ENCODE measurements at places on chromosomes 6 and 20. TPM values are rescaled to one million over a fixed set of nuclear protein-coding genes. Genes with fewer than 3 reads are reported as not detected.
A peak's percentile ranks its signal among the peaks of the same experiment; 100 is the strongest.

DNA sequence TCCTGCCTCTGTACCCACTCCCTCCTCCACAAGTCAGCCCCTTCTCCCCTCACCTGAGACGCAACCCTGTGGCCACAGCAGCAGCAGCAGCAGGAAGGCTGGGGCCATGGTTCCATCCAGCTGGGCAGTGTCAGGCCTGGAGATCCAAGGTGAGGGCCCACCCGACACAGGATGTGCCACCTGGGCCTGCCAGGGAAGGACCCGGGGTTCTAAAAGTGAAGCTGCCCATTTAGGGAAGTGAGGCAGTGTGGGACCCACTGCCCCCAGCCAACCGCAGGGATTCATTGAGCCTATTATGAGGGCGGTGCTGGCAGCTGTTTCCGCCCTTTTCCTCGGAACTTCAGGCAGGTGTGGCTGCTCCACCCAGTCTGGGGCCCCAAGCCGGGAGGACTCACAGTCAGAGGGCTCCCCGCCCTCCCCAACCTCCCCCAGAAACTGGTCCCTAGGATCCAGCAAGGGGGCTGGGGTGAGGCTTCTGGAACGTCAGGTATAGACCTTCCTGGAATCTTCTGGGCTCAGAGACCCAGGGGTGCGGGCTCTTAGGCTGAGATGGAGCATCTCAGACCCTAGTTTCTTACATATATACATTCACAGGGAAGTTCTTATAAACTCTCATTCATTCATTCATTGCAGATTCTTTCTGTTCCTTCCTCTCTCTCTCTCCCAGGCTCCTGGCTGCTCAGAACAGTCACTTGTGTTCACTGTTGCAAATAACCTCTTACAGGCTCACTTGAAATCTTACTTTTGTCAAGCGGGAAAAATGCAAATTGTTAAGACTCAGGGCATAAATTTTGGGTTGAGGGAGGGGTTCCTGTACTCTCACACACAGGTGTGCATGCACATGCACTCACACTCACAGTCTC lies at the start of gene TREML2:
Gene TREML2 (minus strand): TSS at position 249 of the 863 bp plus-strand sequence. CDS start 141 bp downstream, at position 108.
- peak; percentile 19 for DNase-seq

- DNase-seq = no peak
Measured at GRCh38 chr6:31663961-31664789, 622 bp downstream of the GPANK1 start.

PDE7B gene
- 3.1 TPM for total RNA-seq

DNA sequence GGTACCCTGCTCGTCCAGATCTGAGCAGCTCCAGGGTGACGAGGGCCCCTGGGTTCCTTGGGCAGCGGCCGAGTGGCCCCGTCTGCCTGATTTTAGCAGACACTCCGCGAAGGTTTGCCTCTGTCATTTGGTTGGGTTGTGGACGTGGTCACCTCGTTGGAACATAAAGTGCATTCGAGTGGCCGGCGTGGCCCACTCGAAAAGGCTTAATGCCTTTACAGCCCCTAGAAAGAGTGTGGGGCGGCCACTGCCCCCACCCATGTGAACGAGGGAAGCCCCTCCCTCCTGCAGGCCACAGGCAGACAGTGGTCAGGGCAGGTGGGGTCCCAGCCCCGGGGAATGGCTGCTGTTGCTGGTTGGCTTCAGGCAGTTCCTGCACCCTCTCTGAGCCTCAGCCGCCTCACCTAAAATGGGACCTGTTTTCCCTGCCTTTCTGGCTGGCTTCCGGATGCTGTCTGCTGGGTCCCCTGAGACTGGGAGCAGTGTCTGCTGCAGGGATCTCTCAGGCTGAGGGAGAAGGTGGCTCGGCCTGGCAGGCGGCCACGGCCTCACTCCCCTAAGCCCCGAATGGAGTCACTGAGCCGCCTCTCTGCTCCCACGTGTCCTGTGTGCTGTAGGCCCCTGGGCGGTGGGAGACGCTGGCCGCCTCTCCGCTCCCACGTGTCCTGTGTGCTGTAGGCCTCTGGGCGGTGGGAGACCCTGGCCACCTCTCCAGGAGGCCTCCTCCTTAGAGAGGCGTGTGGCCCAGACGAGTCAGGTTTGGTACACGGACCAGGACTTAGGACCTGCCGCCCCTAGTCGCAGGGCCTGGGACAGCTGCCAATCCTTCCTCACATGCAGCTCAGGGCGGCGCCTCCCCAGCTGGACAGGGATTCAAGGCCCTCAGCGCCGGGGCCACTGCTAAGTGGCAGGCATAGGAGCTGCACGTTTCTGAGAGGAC lies 233.0 kb downstream of the ERMARD start:
- no peak for DNase-seq

DDX43 gene
- not detected for total RNA-seq

- DNase-seq = no peak
Measured at GRCh38 chr6:123105561-123105960, 109.5 kb downstream of the CLVS2 start.

- no peak for DNase-seq
Measured at GRCh38 chr6:16338577-16339264, 100.3 kb downstream of the GMPR start.

GRCh38 chr6:166714581-166714980 lies 87.5 kb upstream of the RPS6KA2 start:
- DNase-seq = no peak

DNA sequence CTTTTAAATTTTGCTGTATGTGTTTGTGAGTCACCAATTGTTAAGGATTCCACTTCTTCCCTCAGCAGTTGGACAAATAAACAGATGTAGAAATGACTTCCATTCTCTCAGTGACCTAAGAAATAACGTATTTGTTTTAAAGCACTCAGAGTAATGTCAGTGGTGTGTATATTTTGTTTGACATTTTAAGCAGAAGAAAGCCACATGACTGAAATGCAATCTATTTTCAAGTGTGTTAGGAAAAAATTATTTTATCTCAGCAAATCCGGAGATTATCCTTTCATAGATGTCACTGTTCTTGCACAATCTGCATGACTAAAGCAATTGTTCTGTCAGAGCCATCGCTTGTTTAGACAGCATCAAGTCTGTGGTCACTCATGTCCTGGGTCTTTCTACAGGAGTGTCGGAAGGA lies 77.1 kb downstream of the JAG1 start:
- no peak for DNase-seq

WFDC10B gene
- not detected for total RNA-seq

- no peak for DNase-seq
Measured at GRCh38 chr6:3618642-3619041, 132.9 kb downstream of the PXDC1 start.

CCN6 gene
- not detected for total RNA-seq

- no peak for DNase-seq
Measured at GRCh38 chr20:47654370-47654769, 130.9 kb downstream of the SULF2 start.

DNA sequence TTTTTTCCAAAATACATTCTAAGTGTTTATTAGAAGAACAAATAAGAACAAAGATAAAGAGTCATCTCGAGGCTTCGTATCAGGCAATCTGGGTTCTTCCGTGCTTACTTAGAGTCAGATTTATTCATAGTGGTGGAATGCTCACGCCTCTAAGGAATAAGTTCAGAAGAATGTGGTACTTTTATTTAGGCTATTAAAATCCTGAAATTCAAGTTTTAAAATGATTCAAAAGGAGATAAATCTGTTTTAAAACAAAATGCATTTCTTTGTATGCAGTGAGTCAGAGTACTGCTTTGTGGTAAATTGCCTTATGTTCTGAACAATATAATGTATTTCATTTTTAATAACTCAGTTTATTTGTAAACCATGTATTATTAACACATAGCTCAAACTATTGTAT lies 89.1 kb downstream of the FUT9 start:
- no peak for DNase-seq

EBF4 gene
- total RNA-seq = 7.7 TPM

DNA sequence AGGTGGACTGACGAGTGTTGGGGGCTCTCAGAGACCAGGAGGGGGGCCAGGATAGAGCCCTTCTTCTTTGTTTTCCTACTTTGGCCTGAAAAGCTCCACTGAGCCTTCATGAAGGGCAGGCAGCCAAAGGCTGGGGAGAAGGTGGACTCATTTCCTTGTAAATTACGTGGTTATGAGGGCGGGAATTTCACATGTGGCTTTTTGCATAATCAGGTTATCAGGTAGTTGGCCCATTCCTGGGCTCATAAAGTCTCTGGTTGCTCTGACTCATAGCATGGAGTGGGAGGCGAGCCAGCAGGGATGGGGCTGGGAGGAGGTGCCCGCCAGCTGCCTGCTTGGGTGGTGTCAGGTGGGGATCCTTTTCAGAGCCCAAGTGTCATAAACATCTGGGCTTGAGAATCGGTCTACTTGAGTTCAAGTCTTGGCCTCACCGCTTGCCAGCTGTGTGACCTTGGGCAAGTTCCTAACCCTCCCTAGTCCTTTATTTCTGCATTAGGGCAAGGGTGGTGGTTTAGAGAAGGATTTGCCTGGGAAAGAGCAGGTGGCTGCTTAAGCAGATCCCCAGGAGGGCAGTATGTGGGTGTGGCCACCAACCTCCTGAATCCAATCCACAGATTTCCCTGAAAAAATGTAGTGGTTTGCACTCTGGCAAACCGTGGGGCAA lies 26.5 kb upstream of the RNF24 start:
- no peak for DNase-seq

SCRT2 gene
- not detected for total RNA-seq

GRCh38 chr6:56814308-56814707 lies 140.6 kb upstream of the BEND6 start:
- DNase-seq = no peak

DNA sequence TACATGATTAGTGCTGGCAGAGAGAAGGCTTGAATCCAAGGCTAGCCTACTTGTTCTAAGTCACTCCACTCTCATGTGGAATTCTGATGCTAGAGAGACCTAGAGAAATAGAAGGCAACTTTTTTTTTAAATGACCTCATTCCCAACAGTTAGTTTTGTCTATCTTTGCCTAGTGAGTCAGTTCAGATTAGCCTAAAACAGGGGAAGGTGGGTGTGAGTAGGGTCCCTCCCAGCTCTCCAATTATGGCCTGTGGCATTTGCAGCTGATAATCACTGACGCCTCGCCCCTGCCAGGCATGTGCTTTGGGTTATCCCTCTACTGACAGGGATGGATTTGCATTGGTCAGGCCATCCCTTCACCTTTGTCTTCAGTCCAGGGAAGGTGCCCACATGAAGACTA lies 13.6 kb downstream of the TXLNB start:
- DNase-seq = no peak
